ENCODE measurements at places on chromosomes 7 and 10.
A peak's percentile ranks its signal among the peaks of the same experiment; 100 is the strongest.

DNA sequence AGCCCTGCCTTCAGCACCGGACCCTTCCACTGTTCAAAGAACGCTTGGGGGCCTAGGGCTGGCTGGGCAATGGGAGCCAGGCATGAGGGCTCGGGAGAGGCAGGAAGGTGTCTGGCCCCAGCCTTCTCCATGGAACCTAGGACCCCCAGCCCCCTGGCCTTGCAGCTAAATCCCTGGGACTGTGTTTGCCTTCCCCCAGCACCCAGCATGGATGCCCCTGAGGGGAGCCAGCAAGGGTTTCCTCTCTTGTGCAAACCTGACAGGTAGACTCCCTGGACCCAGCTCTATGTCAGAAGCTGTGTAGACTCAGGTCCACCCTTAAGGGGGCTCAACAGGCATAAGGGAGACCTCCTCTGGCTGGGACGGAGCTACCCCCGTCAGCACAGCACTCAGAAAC lies 288.0 kb downstream of the GRID1 start:
- no peaks in the 10 kb centered on the region for H3K36me3 ChIP-seq
- H3K27ac ChIP-seq: no peak overlapping the region
- H3K4me3 ChIP-seq: no peak overlapping the region
- H3K4me1 ChIP-seq: no peaks in the 10 kb centered on the region

DNA sequence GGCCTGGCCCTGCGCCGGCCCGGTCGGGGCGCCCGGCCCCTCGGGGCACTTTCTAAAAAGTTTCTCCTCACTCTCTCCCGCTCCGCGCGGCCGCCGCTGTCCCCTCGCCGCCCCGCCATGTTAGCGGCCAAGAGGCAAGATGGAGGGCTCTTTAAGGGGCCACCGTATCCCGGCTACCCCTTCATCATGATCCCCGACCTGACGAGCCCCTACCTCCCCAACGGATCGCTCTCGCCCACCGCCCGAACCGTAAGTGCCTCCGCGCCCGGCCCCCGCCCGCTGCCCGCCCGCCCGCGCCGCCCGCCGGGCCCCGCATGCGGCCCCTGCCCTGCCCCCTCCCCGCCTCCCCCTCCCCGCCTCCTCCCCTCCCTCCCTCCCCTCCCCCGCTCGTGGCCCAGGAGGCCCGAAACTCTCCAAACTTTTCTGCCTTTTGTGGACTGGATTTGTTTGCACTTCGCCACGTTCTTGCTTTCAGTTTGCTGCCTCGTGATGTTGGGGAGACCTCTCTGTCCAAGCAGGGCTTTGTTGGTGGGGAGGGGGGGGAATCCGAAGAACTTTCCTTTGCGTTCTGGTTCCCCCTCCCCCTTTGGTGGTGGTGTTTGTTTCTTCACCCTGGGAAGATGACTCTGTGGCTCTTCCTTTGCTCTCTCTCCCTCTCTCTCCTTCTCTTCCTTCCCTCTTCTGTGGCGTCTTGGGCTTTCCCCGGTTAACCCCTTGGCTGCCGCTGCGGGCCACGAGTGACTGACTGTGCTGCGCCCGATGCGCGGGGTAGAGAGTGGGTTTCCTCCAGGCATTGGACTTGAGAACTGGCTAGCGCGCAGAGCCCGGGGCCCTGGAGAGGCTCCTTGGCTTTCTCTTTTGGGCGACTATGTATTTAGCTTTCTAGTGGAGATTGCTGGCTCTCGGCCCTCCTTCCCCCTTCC lies 1.6 kb downstream of the TCF7L2 start:
- peak overlapping the region; percentile 72 for H3K4me3 ChIP-seq
- peak overlapping the region; percentile 97 for H3K27ac ChIP-seq
- DNase-seq: peak; percentile 88

GRCh38 chr7:100372256-100372655 lies 1.0 kb upstream of the PILRA start:
- H3K27me3 ChIP-seq: no peaks in the 10 kb centered on the region
- peak overlapping the region; percentile 37 for H3K27ac ChIP-seq
- no peak overlapping the region for H3K4me3 ChIP-seq

GRCh38 chr7:95871075-95871848 lies 98.9 kb downstream of the DYNC1I1 start:
- no peak overlapping the region for H3K27ac ChIP-seq
- no peak overlapping the region for H3K4me3 ChIP-seq
- no peaks in the 10 kb centered on the region for H3K27me3 ChIP-seq
- no peaks in the 10 kb centered on the region for H3K36me3 ChIP-seq

- H3K4me1 ChIP-seq: no peaks in the 10 kb centered on the region
- H3K36me3 ChIP-seq: no peaks in the 10 kb centered on the region
- no peak overlapping the region for H3K27ac ChIP-seq
- H3K27me3 ChIP-seq: no peaks in the 10 kb centered on the region
- DNase-seq: peak; percentile 86
Measured at GRCh38 chr7:108079648-108080591, 50.2 kb downstream of the LAMB4 start.

- no peak for DNase-seq
- H3K4me3 ChIP-seq: no peak overlapping the region
Measured at GRCh38 chr10:133024704-133025557, 62.8 kb upstream of the ADGRA1 start.

GRCh38 chr7:29265208-29265923 lies 70.8 kb downstream of the CHN2 start:
- no peaks in the 10 kb centered on the region for H3K27me3 ChIP-seq
- no peak for DNase-seq
- peaks cover 8% of the 10 kb centered on the region for H3K4me1 ChIP-seq
- H3K27ac ChIP-seq: no peak overlapping the region

- no peaks in the 10 kb centered on the region for H3K4me1 ChIP-seq
- H3K36me3 ChIP-seq: no peaks in the 10 kb centered on the region
- H3K4me3 ChIP-seq: no peak overlapping the region
- no peak for DNase-seq
- no peaks in the 10 kb centered on the region for H3K27me3 ChIP-seq
Measured at GRCh38 chr10:54607983-54608382, 193.0 kb downstream of the PCDH15 start.

Measured in stomach (tissue), 19 donors.